ENCODE measurements at places on chromosomes 11 and 22.

- no peak for DNase-seq
These were observed 13.8 kb downstream of the EHF start for GRCh38 chr11:34634694-34635062.

GRCh38 chr22:27435844-27436576, 365.5 kb downstream of the MN1 start:
- DNase-seq = peak; percentile 76

GRCh38 chr22:17878941-17879340, 104.7 kb upstream of the BID start:
- no peak for DNase-seq

- no peak for DNase-seq
These were observed 38.7 kb upstream of the GCAT start for GRCh38 chr22:37769056-37769455.

DNA sequence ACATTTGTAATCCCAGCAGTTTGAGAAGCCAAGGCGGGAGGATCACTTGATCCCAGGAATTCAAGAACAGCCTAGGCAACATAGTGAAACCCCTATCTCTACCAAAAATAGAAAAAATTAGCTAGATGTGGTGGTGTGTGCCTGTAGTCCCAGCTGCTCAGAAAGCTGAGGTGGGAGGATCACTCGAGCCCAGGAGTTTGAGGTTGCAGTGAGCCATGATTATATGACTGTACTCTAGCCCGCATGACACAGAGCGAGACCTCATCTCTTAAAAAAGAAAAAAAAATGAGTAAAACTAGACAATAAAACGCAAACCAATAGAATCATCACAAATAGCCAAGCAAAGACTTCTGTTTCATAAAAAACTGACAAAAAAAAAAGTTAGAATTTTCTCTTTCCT, 21.8 kb downstream of the NUCB2 start:
- no peak for DNase-seq

DNA sequence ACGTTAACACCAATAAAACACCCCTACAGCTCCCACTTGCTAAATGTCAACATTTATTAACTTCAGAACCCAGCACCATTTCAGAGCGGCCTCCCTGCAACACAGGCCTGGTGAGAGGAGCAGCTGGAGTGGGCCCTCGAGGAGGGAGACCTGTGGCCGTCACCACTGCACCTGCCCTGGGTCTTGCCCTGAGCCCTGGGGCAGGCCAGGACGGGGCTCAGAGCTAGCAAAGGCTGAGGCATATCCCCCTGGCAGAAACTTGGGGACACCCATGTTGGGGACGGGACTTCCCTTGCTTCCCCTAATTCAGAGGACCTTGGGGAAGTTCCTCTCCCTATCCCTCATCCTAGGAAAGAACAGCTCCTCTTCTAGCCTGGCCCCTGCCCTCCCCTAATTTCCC, 137.3 kb upstream of the THY1 start:
- DNase-seq = no peak

- DNase-seq = no peak
These were observed 7.8 kb downstream of the LDHAL6A start for GRCh38 chr11:18463439-18463838.

- DNase-seq = peak; percentile 88
These were observed 557 bp downstream of the RANGAP1 start for GRCh38 chr22:41285441-41285819.

DNA sequence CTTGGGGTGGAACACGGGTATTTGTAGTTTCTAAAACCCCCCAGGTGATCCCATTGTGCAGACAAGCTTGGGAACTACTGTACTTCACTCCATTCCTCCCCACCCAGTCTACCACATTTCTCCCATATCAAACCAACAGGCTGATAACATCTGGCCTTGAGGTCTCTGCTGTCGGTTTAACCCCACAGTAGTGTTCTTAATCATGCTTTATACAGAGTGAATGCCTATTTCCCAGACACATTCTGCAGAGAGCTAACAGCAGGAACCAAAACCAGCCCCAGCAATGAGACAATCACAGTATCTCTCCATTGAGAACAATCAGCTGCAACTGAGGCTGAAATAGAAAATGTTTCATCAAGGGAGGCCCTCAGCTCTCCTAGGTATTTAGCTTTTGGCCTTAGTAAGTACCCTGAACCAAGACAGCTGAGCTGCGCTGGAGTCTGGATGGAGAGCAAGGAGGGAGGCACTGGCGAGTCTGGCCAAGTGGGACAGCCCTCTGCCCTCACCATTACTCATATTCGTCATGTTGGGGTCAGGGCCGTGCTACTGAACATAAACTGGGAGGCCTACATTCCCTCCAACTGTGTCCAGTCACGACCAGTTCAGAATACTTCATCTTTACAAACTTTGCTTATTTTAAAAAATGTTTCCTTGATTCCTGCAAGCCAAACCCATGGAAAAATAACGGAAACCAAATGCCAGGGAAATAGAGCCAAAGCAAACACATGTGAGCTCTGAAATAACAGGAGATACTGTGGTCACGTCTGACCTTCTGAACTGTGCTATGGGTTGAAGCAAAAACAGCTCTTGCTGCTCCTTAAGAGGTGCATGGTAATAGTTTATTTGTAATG, 81.0 kb downstream of the CCDC34 start:
- DNase-seq = peak; percentile 51

GRCh38 chr11:48150213-48150612, 66.4 kb upstream of the OR4B1 start:
- DNase-seq = no peak

DNA sequence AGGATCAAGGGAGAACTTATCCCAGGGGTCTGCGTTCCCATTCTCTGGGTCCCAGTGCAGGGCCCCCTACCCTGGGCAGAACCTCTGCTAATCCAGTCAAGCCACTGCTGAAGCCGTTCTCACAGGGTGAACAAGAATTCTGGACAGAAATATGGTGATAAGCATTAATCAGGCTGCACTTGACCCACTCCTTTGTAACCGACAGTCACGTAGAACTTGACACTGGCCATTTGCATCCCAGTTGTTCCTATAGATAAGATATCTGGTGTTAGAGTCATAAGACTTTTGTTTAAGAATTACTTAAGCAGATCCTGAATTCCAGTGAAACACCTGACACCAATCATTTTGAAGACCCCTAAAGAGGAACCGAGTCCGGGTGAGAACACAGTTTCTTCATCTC, 107.5 kb upstream of the THY1 start:
- no peak for DNase-seq

GRCh38 chr22:48138427-48138826, 1376.0 kb downstream of the TBC1D22A start:
- no peak for DNase-seq

DNA sequence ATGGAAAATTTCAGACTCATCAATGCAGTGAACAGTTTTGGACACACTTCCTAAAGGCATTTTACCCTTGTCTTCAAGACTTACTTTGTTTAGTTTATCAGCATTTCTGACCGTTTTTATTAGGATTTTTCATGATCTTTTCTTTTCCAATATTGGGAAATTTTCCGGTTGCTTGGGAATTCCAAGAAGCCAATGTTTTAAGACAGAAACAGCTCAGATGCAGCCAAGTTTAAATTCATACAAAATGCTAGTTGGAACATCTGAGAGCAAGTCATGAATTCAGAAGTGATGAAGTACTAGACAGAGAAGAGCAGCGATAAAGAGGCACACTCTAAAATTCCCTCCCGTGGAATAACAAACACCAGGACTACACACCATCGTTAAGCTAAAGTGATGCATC, 68.6 kb downstream of the RAB38 start:
- DNase-seq = no peak

DNA sequence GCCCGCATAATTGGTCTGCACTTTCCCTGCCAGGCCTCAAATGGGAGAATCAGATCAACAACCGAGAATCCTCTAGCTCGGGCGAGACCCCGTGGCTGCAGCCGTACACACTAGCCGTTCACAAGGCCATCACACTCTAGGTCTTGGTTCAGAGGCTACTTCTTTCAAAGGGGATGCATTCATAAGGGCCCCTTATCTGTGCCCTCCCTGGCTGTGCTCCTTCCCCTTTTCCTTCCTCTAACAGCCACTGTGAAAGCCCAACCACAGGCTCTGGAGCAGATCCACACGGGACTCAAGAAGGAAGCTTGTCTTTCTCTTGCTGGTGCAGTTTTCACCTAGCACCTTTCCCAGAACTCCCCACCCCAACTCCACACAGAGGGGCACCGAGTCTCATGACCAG, 24.5 kb downstream of the SMIM38 start:
- DNase-seq = no peak

DNA sequence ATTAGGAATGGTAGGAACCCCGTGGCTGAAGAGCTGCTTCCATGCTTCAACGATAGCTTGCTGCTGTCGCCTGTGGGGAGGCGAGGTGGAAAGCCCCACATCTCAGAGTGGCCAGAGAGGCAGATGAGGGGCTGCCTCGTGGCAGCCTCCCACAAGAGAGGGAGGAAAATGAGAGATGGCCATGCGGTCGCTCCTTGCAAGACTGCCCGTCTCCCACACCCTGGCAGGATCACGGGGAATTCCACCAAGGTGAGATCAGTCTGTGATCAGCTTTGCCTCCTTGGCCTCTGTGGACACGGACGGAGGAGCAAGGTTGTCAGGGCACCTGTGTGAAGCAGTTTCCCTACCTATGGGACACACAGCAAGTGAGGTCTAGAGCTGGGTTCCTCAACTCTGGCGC, 3.0 kb downstream of the CRYBA4 start:
- DNase-seq = no peak

DNA sequence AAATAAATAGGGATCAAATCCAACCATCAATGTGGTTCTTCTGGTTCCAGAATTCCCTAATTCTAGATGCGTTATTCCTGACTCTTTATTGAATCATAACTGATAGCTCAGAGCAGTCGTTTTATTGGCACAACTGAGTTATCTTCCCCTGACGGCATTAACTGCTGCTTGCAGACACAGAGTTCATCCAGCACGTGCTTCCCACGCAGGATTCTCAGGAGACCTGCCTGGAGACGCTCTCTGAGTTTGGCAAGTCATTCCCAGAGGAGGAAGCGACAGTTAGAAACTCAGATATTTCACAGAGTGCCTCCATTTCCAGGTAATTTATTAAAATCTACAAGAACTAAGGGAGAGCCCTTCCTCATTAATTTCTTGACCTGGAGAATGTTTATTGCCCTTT, 35.4 kb upstream of the PHF21B start:
- no peak for DNase-seq
